ENCODE measurements at places on chromosomes 1 and 21. TPM values are rescaled to one million over a fixed set of nuclear protein-coding genes. Genes with fewer than 3 reads are reported as not detected.

Gene BCL10
- total RNA-seq, result 24.0 TPM

Gene AMPD2
- 20.2 TPM for total RNA-seq

Gene CFHR5
- total RNA-seq, result not detected

Gene EFHD2
- total RNA-seq, result 35.5 TPM

Gene STIL
- total RNA-seq, result 1.6 TPM

Gene RASSF5
- total RNA-seq, result 5.7 TPM

Gene ERICH3
- total RNA-seq, result not detected

Gene PLA2G2C
- total RNA-seq, result not detected

Gene CFHR3
- total RNA-seq, result 0.88 TPM

Gene MAPKAPK2
- 39.0 TPM for total RNA-seq

Gene CD5L
- total RNA-seq, result not detected

Gene HSD3B2
- not detected for total RNA-seq

Gene C1orf226
- total RNA-seq, result 13.4 TPM

Gene TNNI3K
- total RNA-seq, result 3.9 TPM

Gene COL24A1
- 1.2 TPM for total RNA-seq

Gene KIF14
- 0.88 TPM for total RNA-seq

Gene TSPEAR
- not detected for total RNA-seq

Gene TRIM46
- total RNA-seq, result not detected

Gene HSD3B1
- total RNA-seq, result 0.94 TPM

Gene ETV3L
- total RNA-seq, result not detected

Gene TNFRSF14
- 59.5 TPM for total RNA-seq

Gene OR6F1
- total RNA-seq, result not detected

Gene NCF2
- 12.6 TPM for total RNA-seq

Gene TSSK3
- not detected for total RNA-seq

Gene CCT3
- 139 TPM for total RNA-seq

Gene PSMD4
- 200 TPM for total RNA-seq

Gene PADI3
- total RNA-seq, result not detected

Gene SLFNL1
- 0.19 TPM for total RNA-seq

Gene LIPI
- not detected for total RNA-seq

Gene BCAN
- not detected for total RNA-seq

Gene ZDHHC18
- 40.3 TPM for total RNA-seq

Gene ATP6V1G3
- not detected for total RNA-seq

Gene MXRA8
- total RNA-seq, result 152 TPM

Gene FBXO2
- 0.51 TPM for total RNA-seq

Gene OR2T33
- not detected for total RNA-seq

Gene C1orf116
- total RNA-seq, result under 0.01 TPM

Gene LCE3D
- total RNA-seq, result not detected

Gene HSPB7
- total RNA-seq, result 143 TPM

Gene FMO4
- 20.4 TPM for total RNA-seq

Gene WNT3A
- not detected for total RNA-seq

Gene EPHB2
- total RNA-seq, result 1.6 TPM

Gene PHLDA3
- total RNA-seq, result 95.4 TPM

Gene PRAMEF25
- not detected for total RNA-seq

Gene AURKAIP1
- total RNA-seq, result 153 TPM

Gene HES2
- total RNA-seq, result not detected

Gene UQCRHL
- 1.6 TPM for total RNA-seq

Gene ORC1
- total RNA-seq, result 0.19 TPM

Gene COL9A2
- total RNA-seq, result 1.8 TPM

Gene SERBP1
- total RNA-seq, result 278 TPM

Gene KRTAP12-4
- total RNA-seq, result not detected

Gene KRTAP12-2
- not detected for total RNA-seq

Gene PSMA5
- total RNA-seq, result 30.6 TPM

Gene MAP3K7CL
- total RNA-seq, result 4.9 TPM

Gene RSPO1
- 9.9 TPM for total RNA-seq

Gene C2CD4D
- total RNA-seq, result not detected

Gene WNT9A
- total RNA-seq, result not detected

Gene KRTAP11-1
- not detected for total RNA-seq

Gene RHEX
- not detected for total RNA-seq

All from subcutaneous adipose tissue (tissue), 4 donors.